ENCODE measurements at places on chromosomes 1 and 21. TPM values are rescaled to one million over a fixed set of nuclear protein-coding genes. Genes with fewer than 3 reads are reported as not detected.

- no peak for DNase-seq
Observed at GRCh38 chr1:231359113-231359512, 21.0 kb downstream of the SPRTN start.

FAM78B gene
- total RNA-seq: not detected

FALEC gene
- total RNA-seq: 1.9 TPM

CR1 gene
- total RNA-seq: not detected

MCOLN3 gene
- total RNA-seq: not detected

Data from OCI-LY7 (cell line).